Left cardiac atrium (tissue), 4 donors: ENCODE measurements at places on chromosomes 3 and 15. TPM values are rescaled to one million over a fixed set of nuclear protein-coding genes. Genes with fewer than 3 reads are reported as not detected.

GRCh38 chr3:64848822-64849221 lies 161.0 kb upstream of the ADAMTS9 start:
- no peak for DNase-seq

DNA sequence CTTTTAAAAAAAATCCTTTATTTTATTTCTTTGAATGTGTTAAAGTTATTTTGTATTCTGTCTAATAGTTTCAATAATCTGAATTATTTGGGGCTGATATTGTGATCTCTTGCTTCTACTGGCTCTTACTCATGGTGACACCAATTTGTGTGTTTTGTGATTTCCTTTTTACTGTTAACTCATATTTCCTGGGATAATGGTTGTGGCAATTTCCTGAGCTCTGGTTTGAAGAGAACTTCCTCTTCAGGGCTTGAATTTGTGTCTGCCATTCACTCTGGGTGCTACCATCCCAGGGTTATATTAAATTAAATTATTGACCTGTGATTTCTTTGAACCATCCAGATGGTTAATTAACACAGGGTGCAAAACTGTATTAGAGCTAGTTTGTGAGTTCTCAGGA lies 60.4 kb upstream of the RNF7 start:
- DNase-seq: no peak

GRCh38 chr3:13044496-13045240 lies 28.6 kb downstream of the IQSEC1 start:
- no peak for DNase-seq

Gene ARPC4
- 96.2 TPM for total RNA-seq

Gene SPATA12
- not detected for total RNA-seq

Gene SLC28A2
- not detected for total RNA-seq
